Activated T-cell treated with anti-CD3 and anti-CD28 coated beads, Interleukin-2, amount 50 U/mL, for 72 hours (primary cell): ENCODE measurements at places on chromosomes 6 and 20. TPM values are rescaled to one million over a fixed set of nuclear protein-coding genes. Genes with fewer than 3 reads are reported as not detected.

FBXO9 gene
- 77.2 TPM for total RNA-seq

LRRN4 gene
- total RNA-seq: not detected

CST2 gene
- not detected for total RNA-seq

DDO gene
- not detected for total RNA-seq

TCP11 gene
- not detected for total RNA-seq

CGA gene
- not detected for total RNA-seq

MUCL3 gene
- not detected for total RNA-seq

HTR1B gene
- total RNA-seq: not detected

CRIP3 gene
- total RNA-seq: 0.82 TPM

TSBP1 gene
- not detected for total RNA-seq

DNA sequence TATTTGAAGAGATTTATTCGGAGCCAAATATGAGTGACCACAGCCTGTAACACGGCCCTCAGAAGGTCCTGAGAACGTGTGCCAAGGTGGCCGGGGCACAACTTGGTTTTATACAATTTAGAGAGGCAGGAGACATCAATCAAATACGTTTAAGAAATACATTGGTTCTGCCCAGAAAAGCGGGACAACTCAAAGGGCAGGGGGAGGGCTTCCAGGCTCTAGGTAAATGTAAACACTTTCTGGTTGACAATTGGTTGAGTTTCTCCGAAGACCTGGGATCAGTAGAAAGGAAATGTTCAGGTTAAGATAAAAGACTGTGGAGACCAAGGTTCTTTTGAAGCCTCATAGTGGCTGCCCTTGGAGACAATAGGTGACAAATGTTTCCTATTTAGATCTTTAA is 18.9 kb upstream of the KIF25 start:
- no peak for DNase-seq

GRCh38 chr6:54191461-54191860 is 80.2 kb downstream of the MLIP start:
- no peak for DNase-seq

GRCh38 chr20:22802296-22802695 is 217.9 kb upstream of the FOXA2 start:
- DNase-seq: no peak

DNA sequence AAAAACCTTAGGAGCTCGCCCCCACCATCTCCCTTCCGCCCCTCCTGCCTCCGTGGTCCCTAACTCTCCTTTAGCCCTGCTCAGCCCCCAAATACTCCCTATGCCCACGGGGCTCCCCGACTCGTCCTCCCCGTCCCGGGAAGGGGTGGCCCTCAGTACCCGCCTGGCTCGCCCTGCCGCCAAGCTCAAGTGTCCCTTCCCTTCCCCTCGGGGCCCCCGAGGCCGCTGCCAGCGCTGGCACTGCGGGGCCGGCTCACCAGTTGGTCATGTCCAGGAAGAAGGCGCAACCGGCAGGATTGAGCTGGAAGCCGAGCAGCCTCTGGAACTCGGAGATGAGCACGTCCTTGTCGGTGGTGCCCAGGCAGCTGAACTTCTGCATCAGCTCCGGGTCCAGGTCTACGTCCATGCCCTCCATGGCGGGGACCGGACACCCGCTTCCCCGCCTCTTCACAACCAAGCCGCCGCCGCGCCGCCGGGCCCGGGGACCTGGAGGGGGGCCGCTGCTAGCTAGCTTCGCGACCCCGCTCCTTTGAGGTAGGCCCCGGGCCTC is 303 bp downstream of the ILRUN start:
- no peak for DNase-seq

DNA sequence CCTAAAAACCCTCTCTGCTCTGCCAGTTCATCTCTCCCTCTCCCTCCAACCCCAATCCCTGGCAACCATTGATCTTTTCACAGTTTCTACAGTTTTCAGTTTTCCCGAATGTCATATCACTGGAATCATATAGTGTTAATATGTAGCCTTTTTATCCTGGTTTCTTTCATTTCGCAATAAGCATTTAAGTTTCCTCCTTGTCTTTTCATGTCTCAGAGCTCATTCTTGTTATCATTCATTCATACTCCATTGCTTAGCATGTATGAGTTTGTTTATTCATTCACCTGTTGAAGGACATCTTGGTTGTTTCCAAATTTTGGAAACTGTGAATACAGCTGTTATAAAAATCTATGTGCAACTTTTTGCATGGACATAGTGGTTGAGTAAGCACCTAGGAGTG is 5.5 kb upstream of the PCMTD2 start:
- DNase-seq: no peak

DNA sequence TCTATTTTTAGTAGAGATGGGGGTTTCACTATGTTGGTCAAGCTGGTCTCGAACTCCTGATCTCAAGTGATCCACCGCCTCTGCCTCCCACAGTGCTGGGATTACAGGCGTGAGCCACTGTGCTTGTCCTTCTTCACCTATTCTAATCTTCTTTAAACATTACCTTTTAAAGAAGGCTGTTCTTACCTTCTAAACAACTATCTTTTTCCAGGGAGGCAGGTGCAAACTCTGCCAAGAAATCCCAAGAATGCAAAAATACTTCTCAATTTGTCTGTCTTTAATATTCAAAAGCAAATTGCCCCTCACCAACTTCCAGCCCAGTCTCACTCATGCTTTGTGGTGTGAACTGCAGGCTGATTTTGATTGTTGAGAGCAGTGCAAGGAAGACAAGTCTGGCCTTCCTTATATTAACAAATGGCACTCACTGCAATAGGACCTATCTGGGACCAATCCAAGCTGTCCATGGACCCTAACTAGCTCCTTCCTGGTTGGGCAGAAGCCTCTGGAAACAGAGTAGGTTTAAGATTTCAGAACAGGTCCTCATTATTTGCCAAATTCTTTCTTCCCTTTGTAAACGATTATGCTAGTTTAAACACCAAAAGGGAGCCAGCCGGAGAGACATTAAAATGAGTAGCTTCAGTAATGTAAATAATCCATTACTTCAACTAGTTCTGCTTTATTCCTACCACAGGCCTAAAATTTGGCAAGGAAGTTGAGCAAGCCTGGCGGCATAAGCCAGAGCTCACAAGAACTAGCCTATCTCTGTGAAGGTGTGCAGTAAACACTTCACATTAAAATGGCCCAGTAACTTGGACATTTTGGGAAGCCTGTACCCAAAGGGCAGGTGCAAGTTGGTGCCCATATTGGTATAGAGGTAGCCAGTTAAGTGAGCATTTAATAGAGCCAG is 1.6 kb downstream of the SCAND1 start:
- no peak for DNase-seq

DNA sequence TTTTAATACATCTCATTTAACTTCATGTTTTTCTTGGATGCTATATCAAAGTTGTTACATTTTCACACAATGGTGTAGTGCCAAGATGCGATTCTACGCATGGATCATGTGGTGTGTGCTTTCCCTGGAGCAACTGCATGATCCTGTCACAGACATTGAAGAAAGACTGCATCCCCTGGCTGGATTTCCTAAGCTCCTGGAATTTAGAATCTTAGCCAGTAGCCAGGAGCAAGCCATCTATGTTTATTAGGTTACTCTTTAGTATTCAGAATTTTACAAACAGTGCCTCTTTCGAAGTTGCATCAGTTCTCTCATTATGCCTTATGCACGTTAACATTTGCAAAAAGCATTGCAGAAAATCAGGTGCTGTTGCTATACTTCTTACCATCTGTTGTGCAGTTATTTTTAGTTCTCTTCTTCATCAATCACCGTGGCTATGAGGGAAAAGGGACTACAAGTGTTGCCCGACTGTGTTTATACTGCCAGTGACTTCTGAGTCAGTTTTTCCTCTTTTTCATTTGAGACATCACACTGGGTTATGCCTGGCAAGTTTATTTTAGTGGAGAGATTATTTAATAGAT is 584.2 kb downstream of the BCKDHB start:
- no peak for DNase-seq

GRCh38 chr20:3407771-3408637 is 535 bp upstream of the DNAAF9 start:
- peak; percentile 68 for DNase-seq

GRCh38 chr6:142932889-142933288 is 12.1 kb downstream of the HIVEP2 start:
- no peak for DNase-seq

GRCh38 chr20:59721386-59721785 is 117.0 kb downstream of the PHACTR3 start:
- DNase-seq: no peak

- no peak for DNase-seq
Observed at GRCh38 chr20:46787991-46788762, 78.7 kb downstream of the SLC2A10 start.

DNA sequence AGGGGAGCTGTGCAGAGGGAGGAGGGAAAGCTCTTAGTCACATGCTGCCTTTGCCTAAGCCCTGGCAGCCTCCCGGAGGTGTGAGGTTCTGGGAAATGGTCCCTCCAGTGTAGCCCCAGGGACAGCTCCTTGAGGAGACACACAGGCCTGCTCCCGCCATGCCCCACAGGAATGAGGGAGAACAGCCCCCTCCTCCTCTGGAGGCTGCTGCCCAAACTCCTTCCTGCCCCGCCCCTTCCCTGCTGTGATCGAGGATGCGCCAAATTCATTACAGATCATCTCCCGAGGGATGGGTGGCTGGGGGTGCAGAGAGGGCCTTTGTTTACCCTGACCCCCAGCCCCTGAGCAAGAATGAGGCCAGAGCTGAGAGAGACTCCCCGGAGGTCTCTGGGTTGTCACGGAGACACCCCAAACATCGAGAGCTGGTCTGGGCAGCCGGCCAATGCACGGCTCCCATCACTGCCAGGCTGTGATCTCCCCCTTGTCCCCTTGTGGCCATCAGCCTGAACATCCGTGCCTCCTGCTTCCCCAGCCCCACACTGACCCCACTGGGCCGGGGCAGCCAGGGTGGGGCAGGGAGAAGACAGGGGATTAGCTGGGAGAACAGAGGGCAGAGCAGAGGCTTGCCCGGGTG is 8.4 kb downstream of the CYP21A2 start:
- DNase-seq: no peak

GRCh38 chr6:54142889-54143519 is 31.8 kb downstream of the MLIP start:
- no peak for DNase-seq

GRCh38 chr6:37513576-37513975 is 13.9 kb upstream of the CCDC167 start:
- no peak for DNase-seq

DNA sequence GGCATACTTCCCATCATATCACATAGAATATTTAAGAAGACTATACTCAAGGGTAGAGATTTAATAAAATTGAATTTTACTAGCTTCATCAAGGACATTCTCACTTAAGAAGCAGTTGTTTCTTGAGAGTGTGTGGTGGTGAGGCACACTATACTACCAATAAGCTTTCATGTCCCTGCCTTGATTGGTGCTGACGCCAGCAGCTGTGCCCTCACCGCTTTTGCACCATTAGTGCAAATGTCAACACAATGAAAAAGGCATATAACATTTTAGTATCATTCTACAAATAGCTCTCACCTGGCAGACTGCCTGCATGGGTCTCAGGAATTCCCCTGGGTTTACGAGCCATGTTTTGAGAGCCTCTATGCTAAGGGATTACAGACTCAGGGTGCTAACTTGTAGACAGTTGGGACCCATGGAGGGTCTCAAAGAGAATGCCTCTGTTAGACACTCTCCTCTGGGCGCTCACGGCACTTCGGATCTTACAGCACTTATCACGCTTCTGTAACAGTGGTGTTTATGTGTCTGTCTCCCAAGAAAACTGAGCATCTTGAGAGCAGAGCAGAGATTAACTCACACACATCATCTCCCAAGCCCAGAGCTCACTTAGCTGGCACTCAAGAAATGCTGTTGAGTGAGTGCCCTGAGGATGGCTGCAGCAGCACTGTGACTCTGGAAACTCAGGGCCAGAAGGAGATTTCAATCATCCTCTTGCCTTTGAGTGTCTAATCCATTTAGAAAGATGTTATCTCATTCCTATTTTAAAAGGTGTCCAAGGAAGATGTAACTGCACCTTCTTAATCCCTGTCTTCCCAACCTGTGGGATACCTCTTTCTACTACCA is 143.3 kb upstream of the GPR6 start:
- DNase-seq: no peak

GRCh38 chr6:75363304-75363703 is 78.7 kb upstream of the TMEM30A start:
- no peak for DNase-seq

GRCh38 chr20:10651227-10651990 is 22.4 kb downstream of the JAG1 start:
- DNase-seq: no peak

DNA sequence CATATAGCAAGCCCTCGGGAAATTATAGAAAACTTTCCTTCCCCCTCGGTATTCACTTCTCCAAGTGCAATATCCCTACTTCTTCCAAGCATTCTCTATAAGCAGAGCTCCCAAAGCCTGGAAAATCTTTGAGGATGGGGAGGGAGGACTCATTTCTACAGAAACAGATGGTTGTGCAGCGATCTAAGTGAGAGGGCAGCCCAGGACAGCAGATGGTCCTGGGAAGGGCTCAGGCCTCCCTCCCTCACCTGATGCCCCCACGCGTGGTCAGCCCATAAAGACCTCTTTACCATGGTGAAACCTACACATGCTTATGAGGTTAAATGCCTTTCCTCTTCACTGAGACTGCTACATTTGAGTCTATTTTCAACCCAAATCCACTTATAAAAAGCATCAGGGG is 319.6 kb upstream of the QKI start:
- DNase-seq: no peak

DNA sequence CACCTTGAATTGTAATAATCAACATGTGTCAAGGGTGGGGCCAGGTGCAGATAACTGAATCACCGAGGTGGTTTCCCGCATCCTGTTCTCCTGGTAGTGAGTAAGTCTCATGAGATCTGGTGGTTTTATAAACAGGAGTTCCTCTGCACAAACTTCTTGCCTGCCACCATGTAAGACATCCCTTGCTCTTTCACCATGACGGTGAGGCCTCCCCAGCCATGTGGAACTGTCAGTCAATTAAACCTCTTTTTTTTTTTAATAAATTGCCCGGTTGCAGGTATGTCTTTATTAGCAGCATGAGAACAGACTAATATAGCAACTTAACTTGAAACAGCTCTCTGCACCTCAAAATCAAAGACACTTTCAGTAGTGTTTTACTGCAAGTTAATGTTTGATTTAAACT is 121.6 kb downstream of the OGFRL1 start:
- no peak for DNase-seq

DNA sequence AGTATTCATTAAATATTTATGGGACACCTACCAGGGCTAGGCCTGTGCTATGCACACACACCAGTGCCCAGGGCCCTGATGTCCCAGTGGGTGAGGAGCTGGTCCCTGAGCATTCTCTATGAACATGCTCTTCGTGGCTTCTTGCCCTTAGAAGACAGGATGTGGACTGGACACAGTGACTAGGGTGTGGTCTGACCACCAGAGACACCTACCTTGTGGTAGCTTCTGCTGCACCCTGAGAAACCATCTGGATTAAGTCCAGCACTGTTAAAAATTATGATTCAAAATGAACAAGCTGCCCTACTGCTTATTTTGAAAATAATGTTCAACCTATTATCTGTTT is 112.9 kb upstream of the RPS6KA2 start:
- no peak for DNase-seq

DNA sequence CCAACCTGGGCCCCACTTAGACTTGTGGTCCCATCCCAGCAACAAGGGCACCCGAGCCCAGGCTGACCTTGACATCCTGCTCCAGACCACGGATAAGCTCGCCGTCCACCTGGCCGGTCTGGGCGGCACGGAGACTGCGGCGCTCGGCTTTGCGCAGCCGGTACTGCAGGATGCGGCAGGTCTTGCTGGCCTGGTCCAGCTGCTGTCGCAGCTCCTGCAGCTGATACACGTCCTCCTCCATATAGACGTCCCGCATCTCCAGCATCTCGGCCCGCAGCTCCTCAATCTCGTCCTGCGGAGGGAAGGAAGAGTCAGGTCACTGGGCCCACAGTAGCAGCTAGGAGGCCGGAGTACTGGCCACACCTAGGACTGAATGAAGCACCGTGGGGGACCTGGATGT is 36.8 kb upstream of the TLDC2 start:
- no peak for DNase-seq
